ENCODE measurements at places on chromosomes 16 and 17.

DNA sequence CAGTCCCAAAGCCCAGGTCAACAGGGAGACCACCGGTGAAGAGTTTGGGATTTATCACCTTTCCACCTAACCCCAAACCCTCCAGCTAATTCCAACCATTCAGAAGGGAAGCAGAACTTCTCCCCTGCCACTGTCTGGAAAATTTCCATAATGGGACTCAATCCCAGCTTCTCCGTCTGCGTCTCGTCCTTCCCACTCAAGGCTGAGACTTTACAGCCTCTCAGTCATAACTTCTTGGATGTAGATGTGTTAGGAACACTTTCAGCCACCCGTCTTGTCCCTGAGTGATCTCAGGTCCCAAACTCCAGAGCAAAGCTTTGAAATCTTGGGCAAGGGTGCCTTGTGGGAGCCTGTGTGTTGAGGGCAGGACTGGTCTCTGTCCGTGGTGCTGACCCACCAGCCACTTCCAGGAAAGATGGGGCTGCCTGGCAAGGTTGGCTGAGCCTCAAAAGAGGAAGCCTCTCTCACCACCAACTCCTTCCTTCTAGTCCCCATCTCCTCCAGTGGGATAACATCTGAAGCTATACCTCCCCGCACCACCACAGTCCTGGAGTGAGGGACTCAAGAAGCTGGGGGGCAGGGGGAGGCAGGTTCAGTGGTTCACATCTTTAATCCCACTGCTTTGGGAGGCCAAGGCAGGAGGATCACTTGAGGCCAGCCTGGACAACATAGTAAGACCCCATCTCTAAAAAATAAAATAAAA lies 9.3 kb downstream of the GAS2L2 start:
- DNase-seq = no peak

DNA sequence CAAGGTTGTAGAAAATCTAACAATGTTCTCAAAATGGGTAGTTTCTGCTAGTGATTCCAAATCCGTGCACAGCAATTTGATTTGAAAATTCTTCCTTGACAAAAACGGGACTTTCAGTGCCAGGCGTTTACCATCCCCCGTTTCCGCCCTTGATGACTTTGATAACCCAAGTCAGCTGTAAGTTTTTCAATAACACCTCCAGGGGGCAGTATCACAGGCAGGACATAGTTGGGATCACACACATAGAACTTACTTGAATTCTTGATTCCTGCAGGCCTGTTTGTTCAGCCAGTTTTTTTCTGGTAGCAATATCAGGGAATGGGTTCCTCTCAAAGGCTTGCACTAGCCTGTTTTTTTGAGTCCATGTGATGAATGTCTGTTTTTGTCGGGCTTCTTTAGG lies 5.6 kb downstream of the DUXB start:
- no peak for DNase-seq

DNA sequence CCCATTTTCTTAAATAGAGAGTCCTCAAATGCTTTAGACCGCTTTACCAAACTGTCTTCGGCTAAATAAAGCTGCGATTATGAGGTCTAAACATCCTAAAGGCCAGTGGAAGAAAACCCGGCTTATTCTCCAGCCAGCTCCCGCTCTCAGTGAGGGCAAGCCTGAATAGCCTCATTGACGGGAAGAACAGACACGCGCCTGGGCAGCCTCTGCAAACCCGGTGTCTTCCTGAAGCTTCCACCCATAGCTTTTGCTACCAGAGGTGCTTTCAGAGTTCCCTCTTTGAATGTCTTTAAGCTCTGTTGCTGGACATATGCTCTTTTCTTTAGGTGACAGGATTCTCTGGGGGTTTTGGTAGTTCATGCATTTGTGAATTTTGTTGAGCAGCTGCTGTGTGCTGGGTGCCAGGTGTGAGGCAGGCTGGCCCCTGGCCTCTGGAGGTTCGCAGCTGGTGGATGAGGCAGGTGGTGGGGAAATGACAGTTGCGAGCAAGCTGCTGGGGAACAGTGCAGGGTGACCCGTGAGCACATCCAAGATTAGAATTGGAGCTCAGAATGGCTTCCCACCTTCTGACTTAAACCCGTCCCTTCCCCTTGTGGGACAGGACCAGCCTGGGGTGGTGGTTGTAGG lies 44.7 kb downstream of the CRISPLD2 start:
- no peak for DNase-seq

GRCh38 chr16:73048292-73049080 lies 558 bp upstream of the ZFHX3 start:
- no peak for DNase-seq

- DNase-seq = no peak
Measured at GRCh38 chr17:8608001-8608400, 22.5 kb downstream of the MYH10 start.

- no peak for DNase-seq
Measured at GRCh38 chr17:2093349-2093748, 38.4 kb downstream of the HIC1 start.

- DNase-seq = no peak
Measured at GRCh38 chr17:83127431-83128160, 48.2 kb downstream of the METRNL start.

- no peak for DNase-seq
Measured at GRCh38 chr16:11211061-11211976, 44.7 kb downstream of the SOCS1 start.

GRCh38 chr17:36850790-36851189 lies 86.5 kb upstream of the LHX1 start:
- DNase-seq = no peak

- DNase-seq = no peak
Measured at GRCh38 chr17:38464723-38465390, 36.6 kb downstream of the ARHGAP23 start.

GRCh38 chr17:74744714-74745547 lies 3.5 kb upstream of the NHERF1 start:
- DNase-seq = peak; percentile 80

GRCh38 chr16:55698331-55698730 lies 42.5 kb downstream of the SLC6A2 start:
- no peak for DNase-seq

DNA sequence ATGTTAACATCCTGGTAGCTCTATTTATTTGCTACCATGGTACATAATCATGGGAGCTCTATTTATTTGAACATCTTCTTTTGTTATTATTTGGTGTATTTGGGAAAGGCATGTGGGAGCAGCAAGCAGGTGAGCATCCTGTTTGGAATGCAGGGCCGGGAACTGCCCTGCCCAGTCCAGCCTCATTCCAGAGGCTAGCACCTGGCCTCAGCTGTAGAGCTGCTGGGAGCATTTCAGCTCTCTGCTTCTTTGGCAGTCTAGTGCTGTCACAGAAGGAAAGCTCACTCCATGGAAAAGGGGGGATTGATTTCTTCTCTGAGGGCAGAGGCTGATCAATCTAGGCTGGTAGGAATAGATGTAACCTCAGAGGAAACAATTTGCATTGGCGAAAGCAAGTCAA lies 112.5 kb downstream of the WWOX start:
- no peak for DNase-seq

GRCh38 chr16:89863741-89864526 lies 9.5 kb upstream of the TCF25 start:
- DNase-seq = peak; percentile 22

GRCh38 chr17:17514993-17515933 lies 19.1 kb upstream of the RASD1 start:
- DNase-seq = no peak

DNA sequence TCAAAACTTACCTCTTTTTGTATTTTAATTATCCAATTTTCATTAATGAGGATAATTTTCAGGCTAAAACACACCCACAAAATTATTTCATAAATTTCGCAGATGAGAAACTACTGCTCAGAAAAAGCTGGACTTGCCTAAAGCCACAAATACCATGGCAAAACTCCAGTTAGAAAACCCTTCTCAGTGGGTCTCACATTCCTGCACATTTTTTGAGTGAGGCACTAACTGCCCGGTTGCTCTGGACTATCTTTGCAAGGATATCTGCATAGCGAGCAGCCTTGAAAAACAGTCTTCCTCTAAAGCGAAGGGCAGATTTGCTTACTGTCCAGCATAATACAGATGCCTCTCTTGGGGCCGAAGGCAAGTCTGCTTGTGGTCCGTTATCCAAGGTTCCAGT lies 9.8 kb downstream of the MPHOSPH6 start:
- no peak for DNase-seq

GRCh38 chr16:69150146-69150865 lies 17.9 kb downstream of the UTP4 start:
- DNase-seq = peak; percentile 2

GRCh38 chr17:73393962-73394361 lies 82.2 kb upstream of the CDC42EP4 start:
- no peak for DNase-seq

DNA sequence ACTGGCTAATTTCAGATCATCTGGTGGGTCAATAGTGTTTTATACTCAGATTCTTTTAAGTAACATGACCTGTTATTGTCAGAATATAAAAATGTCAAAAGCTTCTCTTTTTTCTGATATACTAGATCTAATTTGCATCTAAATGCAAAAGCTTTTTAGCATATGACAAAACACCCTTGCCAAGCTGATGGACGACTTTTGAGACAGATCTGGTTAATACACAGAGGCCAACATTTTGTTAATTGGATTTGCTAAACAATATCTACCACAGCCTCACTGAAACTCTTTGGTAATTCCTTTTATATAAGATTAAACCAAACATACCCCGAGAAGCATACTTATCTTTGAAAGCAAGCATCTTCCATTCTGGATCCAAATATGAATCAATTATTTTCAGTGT lies 10.3 kb upstream of the NOL11 start:
- DNase-seq = no peak

GRCh38 chr17:71760062-71760720 lies 360.6 kb upstream of the SOX9 start:
- DNase-seq = no peak

DNA sequence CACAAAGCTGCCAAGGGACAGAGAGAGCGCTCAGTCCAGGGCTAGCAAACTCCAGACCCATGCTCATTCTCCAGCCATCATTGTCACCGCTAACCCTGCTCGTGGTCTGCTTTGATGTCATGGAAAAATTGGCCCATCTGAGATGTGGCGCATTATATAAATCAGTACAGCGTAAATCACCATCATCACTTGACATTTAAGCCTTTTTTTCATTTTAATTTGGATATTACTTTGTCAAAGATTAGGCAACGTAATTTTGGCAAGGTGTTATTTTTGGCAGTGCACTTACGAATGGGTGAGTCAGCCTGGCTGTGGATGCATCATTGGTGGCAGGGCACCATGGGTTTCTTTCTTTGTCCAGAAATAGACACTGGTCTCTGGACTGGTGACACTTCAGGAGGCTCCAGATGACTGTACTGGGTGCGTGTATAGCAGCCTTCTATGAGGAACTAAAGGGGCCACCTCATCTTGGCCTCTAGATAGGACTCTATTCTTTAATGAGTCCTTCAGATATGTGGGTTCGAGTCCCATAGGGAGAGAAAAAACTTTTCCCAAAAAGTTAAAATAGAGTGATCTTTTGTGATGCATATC lies 166.3 kb downstream of the MSI2 start:
- DNase-seq = no peak

DNA sequence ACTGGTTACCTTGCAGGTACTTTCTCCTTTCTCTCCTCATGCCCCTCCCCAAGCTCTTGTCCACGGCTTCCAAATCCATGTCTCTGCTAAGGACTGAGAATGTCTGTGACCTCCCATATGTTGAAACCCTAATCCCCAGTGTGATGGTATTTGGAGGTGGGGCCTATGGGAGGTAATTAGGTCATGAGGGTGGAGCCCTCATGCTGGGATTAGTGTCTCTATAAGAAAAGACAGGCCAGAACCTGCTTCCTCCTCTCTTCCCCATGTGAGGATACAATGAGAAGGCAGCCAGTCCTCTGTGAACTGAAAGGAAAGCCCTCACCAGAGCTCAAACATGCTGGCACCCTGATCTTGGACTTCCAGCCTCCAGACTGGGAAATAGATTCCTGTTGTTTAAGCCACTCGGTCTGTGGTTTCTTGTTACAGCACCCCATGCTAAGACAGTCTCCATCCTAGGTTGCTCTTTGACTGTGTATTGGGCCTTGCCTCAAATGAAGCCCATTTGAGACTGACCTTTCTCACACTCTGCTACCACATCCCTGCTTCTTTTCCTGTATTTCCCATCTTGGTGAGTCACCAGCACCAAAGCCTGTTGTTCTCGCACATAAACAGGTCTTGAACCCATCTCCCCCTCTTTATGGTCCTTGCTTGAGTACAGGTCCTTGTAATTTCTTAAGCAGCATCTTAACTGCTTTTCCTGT lies 135.0 kb downstream of the CDK5R1 start:
- no peak for DNase-seq

DNA sequence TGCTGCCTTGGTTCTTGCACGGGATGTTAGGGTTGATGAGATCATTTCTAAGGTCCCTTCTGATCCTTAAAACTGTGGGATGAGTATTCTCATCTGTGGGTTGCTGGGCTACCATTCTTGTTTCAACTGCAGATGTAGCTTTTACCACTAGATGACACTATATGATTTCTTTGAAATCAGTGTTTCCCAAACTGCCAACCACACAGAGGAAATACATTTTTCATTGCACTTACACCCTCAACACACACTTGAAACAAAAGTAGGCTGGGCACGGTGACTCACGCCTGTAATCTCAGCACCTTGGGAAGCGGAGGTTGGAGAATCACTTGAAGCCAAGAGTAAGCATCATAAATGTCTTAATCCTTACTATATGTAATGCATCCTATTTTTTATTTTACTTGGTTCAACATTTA lies 15.3 kb downstream of the LCMT1 start:
- DNase-seq = peak; percentile 25

GRCh38 chr17:73165616-73166404 lies 1.0 kb downstream of the SSTR2 start:
- DNase-seq = no peak

DNA sequence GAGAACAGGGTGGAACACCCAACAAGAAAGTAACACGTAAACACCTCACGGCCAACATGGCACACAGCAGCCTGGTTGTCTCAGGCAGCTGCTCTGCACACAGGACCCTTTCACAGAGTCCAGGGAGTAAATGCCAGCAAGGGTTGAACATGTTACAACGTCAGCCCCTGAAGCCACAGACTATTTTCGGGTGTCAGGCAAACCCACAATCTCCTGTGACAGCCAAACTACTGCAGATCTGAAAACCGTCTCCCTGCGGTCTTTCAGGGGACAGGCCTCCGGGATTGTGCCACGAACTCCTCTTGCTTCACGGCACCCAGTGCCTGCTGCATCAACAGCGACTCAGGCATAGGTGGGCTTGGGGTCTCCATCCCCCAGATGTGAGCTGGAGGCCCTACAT lies 127.7 kb downstream of the XYLT1 start:
- no peak for DNase-seq

GRCh38 chr16:2985462-2985861 lies 5.2 kb upstream of the PKMYT1 start:
- no peak for DNase-seq

GRCh38 chr16:87392821-87393679 lies 914 bp downstream of the MAP1LC3B start:
- no peak for DNase-seq

- DNase-seq = no peak
Measured at GRCh38 chr16:66175058-66175457, 191.4 kb upstream of the CDH5 start.

All from stimulated activated naive CD4-positive, alpha-beta T cell treated with Interleukin-2 at 50 U/mL for 16 hours (primary cell).